Fibroblast of skin of right biceps (primary cell): ENCODE measurements at places on chromosomes 3 and 15.

DNA sequence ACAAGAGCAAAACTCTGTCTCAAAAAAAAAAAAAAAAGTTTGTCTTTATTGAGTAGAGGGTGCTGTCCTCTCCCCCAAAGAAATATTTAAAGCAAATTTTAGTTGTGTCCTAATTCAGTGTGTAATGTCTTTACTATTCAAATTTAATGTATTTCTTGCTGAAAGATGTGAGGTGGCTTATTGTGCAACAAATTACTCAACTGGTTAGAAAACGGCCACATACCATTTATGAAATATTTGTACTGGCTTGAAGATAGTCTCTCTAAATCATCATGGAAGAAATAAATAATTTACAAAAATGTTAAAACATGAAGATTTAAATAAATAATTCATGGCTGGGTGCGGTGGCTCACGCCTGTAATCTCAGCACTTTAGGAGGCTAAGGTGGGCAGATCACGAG, 63.0 kb downstream of the SLTM start:
- peak; percentile 54 for DNase-seq

GRCh38 chr15:72824112-72824511, 40.6 kb upstream of the ADPGK start:
- DNase-seq = no peak

DNA sequence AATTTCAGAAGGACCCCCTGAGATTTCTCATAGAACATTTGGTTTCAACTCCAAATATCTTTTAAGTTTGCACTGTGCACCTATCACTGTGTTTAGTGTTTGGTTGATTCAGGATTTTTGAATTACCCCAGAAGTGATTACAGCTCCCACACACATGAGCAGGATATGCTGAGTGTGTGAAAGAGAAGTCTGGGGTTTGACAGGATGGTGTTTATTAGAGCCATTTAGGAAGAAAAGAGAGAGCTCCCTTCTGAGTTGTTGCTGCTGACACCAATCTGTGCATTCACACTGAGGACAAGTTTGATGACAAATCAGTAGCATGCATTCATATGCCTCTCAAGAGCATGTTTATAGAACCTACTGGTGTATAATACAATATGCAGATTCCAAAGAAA, 118.1 kb downstream of the RPL22L1 start:
- DNase-seq = no peak

- DNase-seq = no peak
Measured at GRCh38 chr3:186308549-186308948, 53.5 kb downstream of the DGKG start.

- no peak for DNase-seq
Measured at GRCh38 chr3:50202353-50203112, 2.5 kb upstream of the SLC38A3 start.

- no peak for DNase-seq
Measured at GRCh38 chr3:147383617-147384016, 22.7 kb downstream of the ZIC4 start.
